ENCODE measurements at places on chromosomes 2 and 18. TPM values are rescaled to one million over a fixed set of nuclear protein-coding genes. Genes with fewer than 3 reads are reported as not detected.

- no peak for DNase-seq
These were observed 111.5 kb upstream of the MGAT5 start for GRCh38 chr2:134142341-134142738.

- DNase-seq, result no peak
These were observed 29.8 kb upstream of the TNS1 start for GRCh38 chr2:218032336-218033171.

RAPH1 gene
- total RNA-seq, result 19.4 TPM

DNA sequence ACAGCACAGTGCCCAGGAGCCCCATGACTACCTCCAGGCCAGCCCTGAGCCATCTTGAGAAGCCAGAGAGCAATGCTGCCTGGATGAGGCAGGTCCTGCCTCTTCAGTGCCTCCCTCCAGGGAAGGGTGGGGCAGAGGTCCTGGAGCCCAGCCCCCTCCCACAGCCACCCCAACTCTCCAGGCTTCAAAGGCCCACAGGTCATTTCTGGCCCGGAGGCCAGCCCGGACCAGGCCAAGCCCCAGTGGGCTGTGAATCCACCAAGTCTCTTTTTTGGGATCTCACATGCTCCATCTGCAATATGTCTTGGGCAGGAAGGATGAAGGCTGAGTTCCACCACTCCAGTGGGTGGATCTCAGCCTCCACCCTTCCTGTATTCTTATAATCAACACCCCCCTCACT lies 36.7 kb downstream of the SDC1 start:
- no peak for DNase-seq

- peak; percentile 68 for DNase-seq
These were observed 475.6 kb upstream of the ZEB2 start for GRCh38 chr2:144995482-144995881.

RHBDD1 gene
- 38.9 TPM for total RNA-seq

ATP6V1B1 gene
- not detected for total RNA-seq

- DNase-seq, result no peak
These were observed 65.7 kb downstream of the CELF4 start for GRCh38 chr18:37499913-37500312.

DNA sequence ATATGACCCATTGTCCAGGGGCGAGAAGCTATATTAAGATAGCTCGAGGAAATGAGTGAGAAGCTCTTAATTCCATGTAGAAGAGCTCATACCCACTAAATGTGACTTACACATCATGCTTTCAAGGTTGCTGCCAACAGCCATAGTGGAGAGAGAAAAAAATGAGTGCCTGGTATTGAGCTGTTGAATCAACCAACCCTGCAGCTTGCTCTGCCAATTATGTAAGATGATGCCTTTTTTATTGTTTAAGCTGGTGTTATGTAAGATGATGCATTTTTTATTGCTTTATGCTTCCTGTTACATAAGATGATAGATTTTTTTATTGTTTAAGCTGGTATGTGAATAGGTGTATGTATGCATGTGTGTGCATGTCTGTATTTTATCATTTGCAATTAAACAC lies 228.2 kb downstream of the CCDC178 start:
- DNase-seq, result no peak

GPR155 gene
- 2.3 TPM for total RNA-seq

DNA sequence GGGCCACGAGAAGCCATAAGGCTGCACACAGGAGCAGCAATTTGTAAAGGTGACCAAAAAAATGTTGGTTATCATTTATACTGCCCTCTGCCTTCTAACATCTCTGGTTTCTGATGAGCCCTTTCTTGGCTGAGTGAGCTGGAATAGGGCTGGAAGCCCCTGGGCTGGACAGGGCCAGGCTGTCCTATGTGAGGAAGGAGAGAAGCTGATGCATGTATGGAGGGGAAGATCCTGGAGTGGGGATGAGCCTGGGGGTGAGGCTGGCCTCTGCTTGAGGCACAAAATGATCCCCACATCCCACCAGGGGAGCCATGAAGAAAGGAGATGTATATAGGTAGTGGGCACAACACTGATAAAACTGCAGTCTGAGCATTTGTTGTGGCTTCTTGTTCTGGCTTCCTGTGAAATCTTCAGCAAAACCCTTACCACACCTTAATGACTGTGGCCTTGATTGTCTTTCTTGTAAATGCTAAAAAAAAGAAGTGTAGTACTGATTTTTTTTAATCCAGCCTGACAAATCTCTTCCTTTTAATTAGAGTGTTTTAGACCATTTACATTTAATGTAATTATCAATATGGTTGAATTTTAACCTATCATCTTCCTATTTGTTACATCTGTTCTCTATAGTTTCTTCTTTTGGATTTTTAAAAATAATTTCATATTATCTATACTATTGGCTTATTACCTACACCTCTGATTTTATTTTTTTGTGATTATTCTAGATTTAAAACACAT lies 5.6 kb downstream of the SNED1 start:
- DNase-seq, result no peak

- no peak for DNase-seq
These were observed 26.9 kb upstream of the RAB31 start for GRCh38 chr18:9681217-9681616.

DNA sequence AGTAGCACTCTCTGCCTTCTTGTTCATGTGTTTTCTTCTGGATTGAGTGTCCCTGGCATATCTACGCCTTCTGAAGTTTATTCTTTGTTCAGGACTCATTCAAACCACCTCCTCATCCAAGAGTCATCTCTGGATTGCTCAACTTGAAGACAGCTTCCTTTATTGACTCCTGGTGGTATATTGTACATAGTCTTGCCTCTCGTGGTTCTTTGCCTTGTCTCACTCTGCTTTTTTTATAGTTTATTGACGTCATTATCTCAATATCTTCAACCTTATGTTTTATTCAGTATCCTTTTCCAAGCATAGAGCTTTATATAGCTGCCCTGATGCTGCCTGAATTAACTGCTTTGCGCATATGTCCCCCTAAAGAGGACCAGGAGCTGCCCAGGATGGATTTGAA lies 161.7 kb downstream of the INSIG2 start:
- no peak for DNase-seq

- no peak for DNase-seq
These were observed 34.9 kb downstream of the MFSD6 start for GRCh38 chr2:190443055-190443454.

GRCh38 chr2:160245614-160246155 lies 45.6 kb upstream of the ITGB6 start:
- no peak for DNase-seq

DNA sequence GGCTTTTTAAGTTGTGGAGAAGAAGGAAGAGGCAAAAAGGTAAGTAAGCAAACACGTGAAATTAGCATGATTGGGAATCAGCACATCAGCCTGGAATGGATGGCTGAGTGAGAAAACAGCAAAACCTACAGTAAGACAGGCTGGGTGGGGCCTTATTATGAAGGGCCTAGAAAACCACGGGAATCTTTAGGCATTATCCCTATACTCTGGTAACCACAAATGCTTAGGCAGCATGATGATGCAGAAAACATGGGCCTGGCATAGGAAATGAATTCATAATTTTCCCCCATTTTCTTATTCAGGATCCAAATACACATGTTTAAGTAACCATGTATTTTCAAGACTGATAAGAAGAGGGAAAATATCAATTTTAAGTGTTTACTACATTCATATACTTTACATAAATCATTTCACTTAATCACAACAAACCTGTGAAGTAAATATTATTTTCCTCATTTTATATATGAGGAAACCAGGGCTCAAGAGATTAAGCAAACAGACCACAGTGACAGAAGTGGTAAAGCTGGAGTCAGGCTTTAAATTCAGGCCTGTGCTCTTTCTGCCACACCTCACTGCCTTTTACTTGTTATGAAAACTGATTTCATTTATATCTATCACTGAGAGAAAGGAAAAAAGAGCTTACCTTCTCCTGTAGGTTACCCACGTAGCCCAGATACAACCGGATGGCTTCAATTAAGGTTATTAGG lies 4.0 kb downstream of the TMEM17 start:
- peak; percentile 78 for DNase-seq

LMAN1 gene
- 268 TPM for total RNA-seq

- DNase-seq, result no peak
These were observed 29.0 kb upstream of the PTPN4 start for GRCh38 chr2:119730671-119731177.

- no peak for DNase-seq
These were observed 35.7 kb downstream of the KDM3A start for GRCh38 chr2:86476918-86477317.

ICOS gene
- total RNA-seq, result not detected

DNA sequence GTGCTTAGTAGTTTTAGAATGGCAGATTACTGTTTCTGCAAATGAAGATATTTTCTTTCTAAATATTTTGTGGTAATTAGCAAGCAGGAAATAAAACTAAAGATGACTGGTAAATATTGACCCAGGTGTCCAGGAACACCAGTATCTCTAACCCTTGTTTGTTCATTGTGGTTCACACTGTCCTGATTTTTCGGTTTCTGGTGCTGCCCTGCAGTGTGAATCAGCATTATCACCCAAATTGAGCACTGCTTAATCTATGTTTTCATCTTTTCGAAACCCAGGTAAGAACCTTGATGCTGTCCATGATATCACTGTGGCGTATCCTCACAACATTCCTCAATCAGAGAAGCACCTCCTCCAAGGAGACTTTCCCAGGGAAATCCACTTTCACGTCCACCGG lies 167.4 kb downstream of the CAPN13 start:
- DNase-seq, result no peak

DNA sequence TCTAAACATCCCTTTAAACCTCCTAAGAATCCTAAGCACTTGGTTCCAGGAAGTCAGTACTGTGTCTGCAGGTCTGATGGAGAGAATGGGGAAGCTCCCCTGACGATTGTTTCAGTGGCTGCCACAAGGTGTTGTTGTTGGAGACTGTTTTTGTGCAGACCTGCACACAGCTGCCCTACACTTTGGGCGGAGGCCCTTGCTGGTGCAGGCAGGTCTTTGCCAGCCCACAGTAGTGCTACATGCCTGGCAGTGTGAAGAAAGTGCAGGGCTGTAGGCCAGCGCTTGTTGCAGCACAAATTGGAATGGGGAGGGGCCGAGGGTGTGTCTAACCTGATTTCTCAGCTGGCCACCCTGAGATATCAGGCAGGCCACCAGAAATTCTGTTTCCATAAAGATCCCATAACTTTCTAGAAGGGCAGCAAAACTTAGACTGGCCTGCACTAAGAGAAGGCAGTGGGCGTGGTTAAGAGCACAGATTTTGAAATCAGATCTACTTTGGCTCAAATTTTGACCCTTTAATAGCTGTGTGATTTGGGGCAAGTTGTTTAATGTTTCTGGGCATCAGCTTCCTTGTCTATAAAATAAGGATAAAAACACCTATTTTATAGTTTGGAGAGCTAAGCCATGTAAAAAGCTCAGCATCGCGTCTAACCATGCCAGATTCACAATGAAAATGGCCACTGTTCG lies 83.7 kb upstream of the SLC1A4 start:
- no peak for DNase-seq

- no peak for DNase-seq
These were observed 331.1 kb downstream of the RND3 start for GRCh38 chr2:150156415-150156814.

EPHA4 gene
- total RNA-seq, result 17.3 TPM

NFATC1 gene
- total RNA-seq, result 0.43 TPM

GRCh38 chr18:58078889-58079573 lies 35.0 kb downstream of the NEDD4L start:
- DNase-seq, result no peak

DNA sequence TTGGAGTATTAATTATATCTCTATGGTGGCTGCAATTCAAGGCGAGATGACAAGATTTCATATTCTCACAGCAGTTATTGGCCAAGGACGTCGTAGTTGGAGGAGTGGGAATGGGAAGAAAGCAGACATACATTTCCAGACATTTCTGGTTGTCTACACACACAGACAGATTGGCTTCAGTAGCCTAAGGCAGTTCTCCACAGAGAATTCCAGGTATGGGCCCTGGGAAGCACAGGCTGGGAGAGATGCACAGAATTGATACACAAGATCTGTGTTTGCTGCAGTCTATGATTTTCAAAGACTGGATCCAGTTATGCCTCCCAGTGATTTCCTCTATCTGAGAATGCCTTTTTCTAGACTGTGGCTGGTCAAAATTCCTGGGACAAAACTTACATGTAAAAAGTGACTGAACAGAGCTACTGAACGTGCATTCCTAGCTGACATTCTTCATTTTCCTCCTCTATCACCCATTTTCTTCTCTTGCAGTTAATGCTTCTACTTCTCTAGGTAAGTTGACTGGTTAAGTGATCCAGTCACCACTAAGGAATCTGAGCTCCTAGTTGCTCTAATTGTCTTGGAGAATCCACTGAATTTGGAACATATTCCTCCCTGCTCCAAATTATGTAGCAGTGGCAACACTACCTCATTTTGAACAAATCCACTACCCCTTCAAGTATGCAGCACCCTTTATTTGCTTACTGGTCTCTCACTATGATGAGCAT lies 386.7 kb upstream of the CDH7 start:
- DNase-seq, result no peak

CDK5R2 gene
- not detected for total RNA-seq

- no peak for DNase-seq
These were observed 73.8 kb downstream of the KLF7 start for GRCh38 chr2:207091928-207092327.

ELOA2 gene
- total RNA-seq, result not detected

- no peak for DNase-seq
These were observed 233.3 kb downstream of the FHOD3 start for GRCh38 chr18:36530676-36531405.

- DNase-seq, result no peak
These were observed 249.8 kb upstream of the ATP5MC3 start for GRCh38 chr2:175431101-175431946.

- DNase-seq, result no peak
These were observed 499.6 kb upstream of the RAB6C start for GRCh38 chr2:129479892-129480291.

PKDCC gene
- total RNA-seq, result 8.2 TPM

- no peak for DNase-seq
These were observed 837.4 kb upstream of the ID2 start for GRCh38 chr2:7844414-7844965.

GRCh38 chr2:161122772-161123530 lies 37.3 kb upstream of the TANK start:
- peak; percentile 91 for DNase-seq

DNA sequence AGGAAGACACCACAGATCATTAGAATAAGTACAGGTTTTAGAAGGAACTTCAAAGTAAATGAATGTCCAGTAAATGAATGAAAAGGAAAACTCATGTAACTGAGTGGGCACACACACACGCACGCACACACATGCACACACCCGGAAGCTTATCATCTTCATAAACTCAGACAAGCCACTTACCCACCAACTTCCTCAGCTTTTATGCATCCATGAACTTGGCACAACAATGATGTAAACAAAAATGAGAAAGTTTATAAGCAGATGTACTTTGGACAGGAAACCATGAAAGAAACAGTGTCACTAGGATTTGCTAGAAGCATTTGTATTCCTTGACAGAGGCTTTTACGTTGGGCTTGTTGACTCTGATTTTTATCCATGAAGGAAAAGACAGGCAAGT lies 23.2 kb downstream of the RNF152 start:
- DNase-seq, result peak; percentile 74

CSRNP3 gene
- total RNA-seq, result 2.9 TPM
